ENCODE measurements at places on chromosomes 5 and 9.
A peak's percentile ranks its signal among the peaks of the same experiment; 100 is the strongest.

DNA sequence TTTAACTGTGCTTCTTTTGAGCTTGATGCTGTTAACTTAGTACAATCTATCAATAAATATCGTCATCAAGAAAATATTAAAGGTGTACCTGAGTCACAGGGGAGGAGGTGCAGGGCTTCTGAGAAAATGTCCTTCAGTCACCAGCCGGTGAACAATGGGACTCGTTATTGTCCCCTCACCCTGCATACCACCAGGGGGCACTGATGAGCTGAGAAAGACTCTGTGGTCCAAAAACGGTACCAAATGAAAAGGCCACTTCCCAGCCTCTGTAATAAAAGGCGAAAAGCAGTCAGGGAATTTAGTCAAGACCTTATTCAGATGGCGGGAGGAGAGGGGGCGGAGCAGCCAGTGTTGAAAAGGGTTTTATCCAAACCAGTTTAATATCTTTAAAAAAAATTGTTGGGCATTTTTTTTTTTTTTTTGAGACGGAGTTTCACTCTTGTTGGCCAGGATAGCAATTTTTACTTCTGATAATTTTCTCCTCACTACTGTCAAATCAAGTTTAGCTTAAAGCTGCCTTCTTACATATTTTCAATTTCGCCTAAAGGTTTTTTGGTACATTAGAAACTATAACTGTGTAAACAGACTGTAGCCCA, 271.9 kb upstream of the ADAMTS16 start:
- DNase-seq: no peak
- no peak overlapping the region for H3K27ac ChIP-seq
- H3K36me3 ChIP-seq: no peaks in the 10 kb centered on the region
- H3K27me3 ChIP-seq: no peaks in the 10 kb centered on the region

GRCh38 chr5:136308212-136308795, 57.0 kb downstream of the TRPC7 start:
- no peak for DNase-seq
- H3K4me3 ChIP-seq: no peak overlapping the region
- H3K36me3 ChIP-seq: no peaks in the 10 kb centered on the region
- no peaks in the 10 kb centered on the region for H3K4me1 ChIP-seq

DNA sequence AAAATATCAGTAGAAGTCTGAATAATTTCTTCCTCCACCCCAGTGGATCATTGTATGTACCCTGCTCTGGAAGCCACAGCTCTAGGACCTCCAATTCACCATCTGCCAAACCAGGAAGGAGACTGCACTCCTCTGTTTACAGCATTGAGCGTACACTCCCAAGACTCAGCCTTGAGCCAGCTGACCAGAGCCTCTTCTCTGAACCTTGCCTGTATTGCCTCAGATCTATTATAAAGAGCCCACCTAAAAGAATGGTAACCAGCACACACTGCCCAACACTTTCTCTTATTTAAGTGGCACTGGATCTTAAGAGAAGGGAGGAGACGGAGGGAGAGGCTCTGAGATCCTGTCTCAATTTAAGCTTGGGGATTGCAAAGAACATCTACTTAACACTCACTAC, 217.8 kb upstream of the RASEF start:
- H3K27ac ChIP-seq: peak overlapping the region; percentile 42
- H3K36me3 ChIP-seq: no peaks in the 10 kb centered on the region
- no peak overlapping the region for H3K4me3 ChIP-seq
- peaks cover 5% of the 10 kb centered on the region for H3K4me1 ChIP-seq
- H3K27me3 ChIP-seq: no peaks in the 10 kb centered on the region

GRCh38 chr9:77938163-77938562, 93.4 kb downstream of the GNAQ start:
- H3K36me3 ChIP-seq: no peaks in the 10 kb centered on the region
- no peaks in the 10 kb centered on the region for H3K4me1 ChIP-seq
- no peak overlapping the region for H3K4me3 ChIP-seq

DNA sequence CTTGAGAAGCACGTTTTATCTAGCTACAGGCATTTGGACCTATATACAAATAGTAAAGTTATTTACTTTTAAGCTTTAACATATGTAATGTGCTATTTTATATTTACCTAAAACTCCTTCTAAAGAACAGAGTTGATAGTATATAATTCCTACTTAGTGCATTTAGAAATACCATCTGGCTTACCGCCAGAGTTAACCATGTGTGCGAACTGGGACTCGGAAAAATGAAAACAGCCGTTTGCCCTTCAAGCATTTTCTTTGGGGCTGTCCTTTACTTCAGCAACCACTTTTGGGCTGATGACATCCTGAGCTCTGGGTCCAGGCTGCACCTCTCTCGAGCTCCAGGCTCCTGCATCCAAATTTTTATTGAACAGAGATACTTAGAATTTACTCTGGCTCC, 21.9 kb upstream of the DHFR start:
- no peaks in the 10 kb centered on the region for H3K4me1 ChIP-seq
- peaks cover 41% of the 10 kb centered on the region for H3K36me3 ChIP-seq
- H3K27me3 ChIP-seq: no peaks in the 10 kb centered on the region
- no peak overlapping the region for H3K4me3 ChIP-seq

DNA sequence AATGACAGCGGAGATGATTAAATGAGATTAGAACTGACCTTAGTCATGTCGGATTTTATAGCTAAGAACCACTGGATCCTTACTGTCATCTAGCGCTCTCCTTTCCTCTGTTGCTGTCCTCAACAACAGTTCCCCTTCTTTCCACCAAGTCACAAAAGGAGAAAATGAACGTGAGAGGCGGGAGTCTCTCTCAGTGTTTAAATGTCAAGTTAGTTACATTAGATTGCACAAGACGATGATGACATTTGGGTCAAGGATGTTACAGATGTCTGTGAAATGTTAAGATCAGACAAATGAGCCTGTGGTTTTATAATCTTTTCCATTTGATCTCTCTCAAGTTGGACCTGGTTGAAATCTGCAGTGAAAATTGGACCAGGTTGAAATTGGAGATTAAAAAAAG, 53.5 kb downstream of the FBXO38 start:
- H3K36me3 ChIP-seq: peaks cover 57% of the 10 kb centered on the region
- no peak for DNase-seq

DNA sequence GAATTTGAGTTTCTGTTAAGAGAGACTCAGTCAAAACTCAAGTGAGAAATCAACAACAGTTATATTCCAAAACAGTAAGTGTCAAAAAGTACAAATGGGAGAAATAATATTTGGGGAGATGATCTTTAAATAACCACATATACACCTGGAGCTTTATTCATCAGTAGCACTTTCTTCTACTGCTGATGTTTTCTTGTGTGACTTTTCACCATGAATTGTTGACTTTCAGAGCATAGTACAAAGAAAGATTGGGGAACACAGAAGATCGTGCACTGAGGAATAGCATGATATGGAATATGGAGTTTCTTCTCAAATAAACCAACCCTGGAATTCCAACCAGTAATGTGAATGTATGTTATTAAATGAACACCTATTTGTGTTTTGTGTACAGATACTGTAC, 130.7 kb downstream of the MLLT3 start:
- no peak for DNase-seq
- H3K27ac ChIP-seq: no peak overlapping the region
- no peak overlapping the region for H3K4me3 ChIP-seq
- H3K4me1 ChIP-seq: no peaks in the 10 kb centered on the region
- no peaks in the 10 kb centered on the region for H3K36me3 ChIP-seq

- DNase-seq: no peak
- H3K27ac ChIP-seq: no peak overlapping the region
These were observed 14.6 kb upstream of the ARSI start for GRCh38 chr5:150317048-150318003.
